Osteocyte (in vitro differentiated cells): ENCODE measurements at places on chromosomes 16 and 17.
A peak's percentile ranks its signal among the peaks of the same experiment; 100 is the strongest.

DNA sequence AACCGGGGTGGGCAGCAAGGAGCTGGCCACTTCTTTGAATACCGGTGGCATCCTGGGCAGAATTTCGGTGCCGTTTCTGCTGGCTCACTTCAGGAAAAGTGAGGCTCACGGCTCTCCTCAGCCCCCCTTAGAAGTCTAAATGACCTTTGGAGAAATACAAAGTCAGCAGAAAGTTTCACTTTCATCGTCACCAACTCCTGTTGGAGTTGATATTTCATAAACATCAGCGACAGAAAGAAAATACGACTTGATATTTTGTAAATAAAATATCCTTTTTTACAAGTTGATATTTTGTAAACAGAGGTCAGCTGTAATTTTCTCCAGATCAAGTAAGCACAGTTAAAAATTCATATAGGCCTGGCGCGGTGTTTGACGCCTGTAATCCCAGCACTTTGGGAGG lies 781 bp downstream of the ZNF75A start:
- peaks cover 13% of the 10 kb centered on the region for H3K4me1 ChIP-seq
- DNase-seq: no peak
- peak overlapping the region; percentile 82 for H3K27ac ChIP-seq
- peak overlapping the region; percentile 75 for H3K4me3 ChIP-seq
- peaks cover 62% of the 10 kb centered on the region for H3K36me3 ChIP-seq
- H3K27me3 ChIP-seq: no peaks in the 10 kb centered on the region

- no peak for DNase-seq
- no peaks in the 10 kb centered on the region for H3K4me1 ChIP-seq
- no peaks in the 10 kb centered on the region for H3K36me3 ChIP-seq
- H3K4me3 ChIP-seq: no peak overlapping the region
- H3K27me3 ChIP-seq: no peaks in the 10 kb centered on the region
Measured at GRCh38 chr16:78762222-78762621, 662.8 kb downstream of the WWOX start.

- no peak overlapping the region for H3K27ac ChIP-seq
- H3K4me3 ChIP-seq: no peak overlapping the region
- no peak for DNase-seq
- H3K4me1 ChIP-seq: no peaks in the 10 kb centered on the region
Measured at GRCh38 chr16:80144191-80144590, 396.6 kb upstream of the DYNLRB2 start.

GRCh38 chr17:53490447-53490968 lies 332.2 kb upstream of the KIF2B start:
- peaks cover 10% of the 10 kb centered on the region for H3K4me1 ChIP-seq
- H3K36me3 ChIP-seq: no peaks in the 10 kb centered on the region
- H3K27me3 ChIP-seq: no peaks in the 10 kb centered on the region
- H3K4me3 ChIP-seq: no peak overlapping the region

- H3K4me1 ChIP-seq: peaks cover 46% of the 10 kb centered on the region
- DNase-seq: no peak
- H3K4me3 ChIP-seq: no peak overlapping the region
- peaks cover 17% of the 10 kb centered on the region for H3K36me3 ChIP-seq
Measured at GRCh38 chr16:53068423-53068833, 13.6 kb downstream of the CHD9 start.

GRCh38 chr17:33968350-33969044 lies 286.6 kb upstream of the CCL2 start:
- no peaks in the 10 kb centered on the region for H3K27me3 ChIP-seq
- no peaks in the 10 kb centered on the region for H3K4me1 ChIP-seq
- H3K27ac ChIP-seq: no peak overlapping the region
- H3K4me3 ChIP-seq: no peak overlapping the region

DNA sequence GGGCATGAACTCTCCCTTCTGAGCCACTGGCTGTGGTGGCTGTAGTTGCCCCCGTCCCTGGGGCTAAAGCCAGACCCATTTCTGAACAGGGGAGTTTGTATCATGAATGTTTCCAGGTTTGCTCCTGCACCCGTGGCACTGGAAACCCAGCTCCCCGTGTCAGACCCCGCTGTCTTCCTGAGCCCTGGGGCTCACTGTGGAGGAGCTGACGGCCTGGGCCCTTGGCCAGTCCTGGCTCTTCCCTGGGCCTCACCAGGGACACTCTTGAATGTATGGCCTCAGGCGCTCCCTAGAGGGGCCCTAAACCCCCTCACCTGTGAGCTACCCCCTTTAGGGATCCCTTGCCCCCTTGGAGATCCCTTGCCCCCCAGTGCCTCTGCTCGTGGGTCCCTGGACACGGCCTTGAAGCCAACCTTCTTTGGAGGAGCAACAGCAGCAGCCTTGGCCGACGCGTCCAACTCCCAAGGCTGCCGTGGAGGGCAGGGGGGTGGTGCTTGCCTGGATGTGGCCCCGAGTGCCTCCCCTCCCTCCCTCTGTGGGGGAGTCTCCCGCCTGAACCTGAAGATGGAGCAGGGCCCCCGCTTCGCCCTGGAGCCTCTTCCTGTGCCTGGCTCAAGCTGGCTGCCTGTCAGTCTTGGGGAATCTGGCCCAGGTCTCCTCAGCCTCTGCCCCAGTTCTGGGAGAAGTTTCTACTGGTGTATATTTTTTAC lies 15.9 kb downstream of the CASKIN2 start:
- H3K27me3 ChIP-seq: no peaks in the 10 kb centered on the region
- H3K27ac ChIP-seq: no peak overlapping the region
- H3K4me1 ChIP-seq: no peaks in the 10 kb centered on the region
- H3K4me3 ChIP-seq: no peak overlapping the region
- no peak for DNase-seq
- H3K36me3 ChIP-seq: peaks cover 10% of the 10 kb centered on the region

- H3K4me3 ChIP-seq: no peak overlapping the region
- DNase-seq: no peak
- H3K36me3 ChIP-seq: no peaks in the 10 kb centered on the region
- no peak overlapping the region for H3K27ac ChIP-seq
Measured at GRCh38 chr17:35898283-35899070, 18.3 kb upstream of the CCL5 start.

DNA sequence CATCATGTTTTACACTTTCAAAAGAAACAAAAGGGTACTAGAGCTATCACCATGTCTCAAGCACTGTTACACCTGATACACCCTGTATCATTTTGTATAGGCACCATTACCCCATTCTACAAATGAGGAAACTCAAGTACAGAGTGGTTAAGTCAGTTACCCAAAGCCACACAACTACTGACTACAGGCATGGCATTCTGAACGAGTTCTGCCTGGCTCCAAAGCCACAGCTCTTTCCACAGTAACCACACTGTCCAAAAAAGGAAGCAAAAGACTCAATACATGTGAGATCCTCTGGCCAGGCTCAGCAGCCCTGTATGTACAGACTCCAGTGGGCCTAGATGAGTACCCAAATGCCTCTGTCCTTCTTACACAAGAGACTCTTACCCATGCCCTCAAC lies 4.7 kb downstream of the DYNC1LI2 start:
- no peak for DNase-seq
- peaks cover 34% of the 10 kb centered on the region for H3K4me1 ChIP-seq
- no peak overlapping the region for H3K27ac ChIP-seq
- no peaks in the 10 kb centered on the region for H3K27me3 ChIP-seq

GRCh38 chr16:80459966-80460365 lies 80.8 kb upstream of the DYNLRB2 start:
- H3K27ac ChIP-seq: no peak overlapping the region
- peaks cover 8% of the 10 kb centered on the region for H3K4me1 ChIP-seq

- no peak overlapping the region for H3K4me3 ChIP-seq
- H3K27ac ChIP-seq: no peak overlapping the region
- DNase-seq: no peak
- peaks cover 38% of the 10 kb centered on the region for H3K27me3 ChIP-seq
Measured at GRCh38 chr17:27853091-27853490, 40.1 kb downstream of the LYRM9 start.

DNA sequence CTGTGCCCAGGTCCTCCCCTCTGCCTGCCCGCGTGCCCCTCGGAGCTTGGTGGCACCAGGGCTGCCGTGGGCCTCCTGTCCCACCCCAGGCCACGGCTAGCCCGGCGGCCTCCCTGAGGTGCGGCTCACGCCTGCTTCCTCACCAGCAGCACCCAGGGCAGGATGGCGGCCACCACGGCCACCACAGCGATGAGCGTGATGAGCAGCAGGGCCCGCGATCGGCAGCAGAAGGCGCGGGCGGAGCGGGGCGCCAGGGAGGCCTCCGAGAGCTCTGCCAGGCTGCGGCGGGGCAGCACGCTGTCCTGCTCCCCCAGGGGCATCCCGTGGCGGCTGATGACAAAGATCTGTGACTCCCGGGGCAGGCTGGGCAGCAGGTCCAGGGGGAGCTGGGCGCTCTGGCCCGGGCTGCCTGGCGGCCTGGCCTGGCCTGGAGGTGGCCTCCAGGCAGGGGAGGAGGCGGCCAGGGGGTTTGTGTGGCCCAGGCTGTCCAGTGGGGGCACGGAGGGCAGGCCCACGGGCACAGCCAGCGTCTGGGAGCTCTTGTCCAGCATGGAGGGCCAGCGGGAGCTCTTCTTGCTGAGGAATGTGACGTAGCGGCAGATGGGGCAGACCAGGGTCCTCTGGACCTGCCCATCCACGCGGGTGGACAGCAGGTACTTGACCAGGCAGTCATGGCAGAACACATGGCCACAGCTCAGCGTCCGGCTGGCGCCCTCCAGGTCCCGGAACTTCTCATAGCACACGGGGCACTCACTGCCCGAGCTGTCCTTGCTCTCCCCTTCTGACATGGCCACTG lies 4.8 kb downstream of the RNF222 start:
- no peak for DNase-seq
- H3K36me3 ChIP-seq: no peaks in the 10 kb centered on the region
- peaks cover 5% of the 10 kb centered on the region for H3K4me1 ChIP-seq
- no peak overlapping the region for H3K27ac ChIP-seq

- H3K27ac ChIP-seq: peak overlapping the region; percentile 93
- peak overlapping the region; percentile 86 for H3K4me3 ChIP-seq
- peaks cover 76% of the 10 kb centered on the region for H3K4me1 ChIP-seq
- DNase-seq: no peak
Measured at GRCh38 chr17:81402981-81403467, 7.8 kb downstream of the BAHCC1 start.

DNA sequence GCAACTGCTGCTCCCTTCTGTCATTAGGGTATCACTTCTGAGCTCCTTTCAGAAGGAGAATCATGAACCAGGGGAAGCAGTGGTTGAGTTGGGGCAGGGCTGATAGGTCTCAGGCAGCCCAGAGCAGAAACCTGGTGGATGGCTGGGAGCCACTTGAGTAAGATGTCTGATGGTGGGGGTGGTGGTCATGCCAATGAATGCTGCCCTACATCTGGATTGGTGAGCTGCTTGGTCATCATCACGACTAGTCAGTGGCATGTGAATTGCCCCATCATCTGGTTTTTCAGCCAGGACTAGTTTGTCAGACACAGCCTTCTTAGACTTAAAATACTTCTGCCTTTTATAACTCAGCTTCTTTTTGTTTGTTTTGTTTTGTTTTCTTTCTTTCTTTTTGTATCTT lies 2.6 kb downstream of the GID4 start:
- peak overlapping the region; percentile 90 for H3K4me3 ChIP-seq
- peaks cover 44% of the 10 kb centered on the region for H3K4me1 ChIP-seq

- peaks cover 37% of the 10 kb centered on the region for H3K27me3 ChIP-seq
- no peak for DNase-seq
- no peak overlapping the region for H3K4me3 ChIP-seq
- H3K4me1 ChIP-seq: peaks cover 3% of the 10 kb centered on the region
- H3K36me3 ChIP-seq: no peaks in the 10 kb centered on the region
Measured at GRCh38 chr16:49548325-49548970, 174.8 kb downstream of the C16orf78 start.

- no peak overlapping the region for H3K27ac ChIP-seq
- peaks cover 1% of the 10 kb centered on the region for H3K36me3 ChIP-seq
- no peak overlapping the region for H3K4me3 ChIP-seq
- H3K4me1 ChIP-seq: peaks cover 6% of the 10 kb centered on the region
- no peak for DNase-seq
Measured at GRCh38 chr17:29835435-29836351, 94.3 kb downstream of the SSH2 start.

GRCh38 chr16:28882551-28883160 lies 4.4 kb downstream of the ATP2A1 start:
- H3K27ac ChIP-seq: no peak overlapping the region
- DNase-seq: no peak
- peaks cover 11% of the 10 kb centered on the region for H3K4me1 ChIP-seq
- no peak overlapping the region for H3K4me3 ChIP-seq
- H3K36me3 ChIP-seq: no peaks in the 10 kb centered on the region

DNA sequence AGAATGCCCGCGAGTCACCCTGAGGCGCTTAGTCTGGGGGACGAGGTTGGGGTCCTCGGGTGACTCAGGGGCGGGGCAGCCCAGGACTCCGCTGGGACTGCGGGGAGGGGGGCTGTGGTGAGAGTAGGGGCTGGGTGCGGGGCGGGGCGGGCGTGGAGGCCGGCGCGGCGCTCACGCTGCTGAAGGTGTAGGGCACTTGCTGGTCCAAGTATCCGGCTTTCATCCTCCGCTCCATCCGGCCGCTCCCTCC lies 832 bp downstream of the ETV4 start:
- peak overlapping the region; percentile 81 for H3K27ac ChIP-seq
- peak overlapping the region; percentile 74 for H3K4me3 ChIP-seq
- H3K27me3 ChIP-seq: no peaks in the 10 kb centered on the region
- H3K36me3 ChIP-seq: no peaks in the 10 kb centered on the region

GRCh38 chr16:15990902-15991301 lies 41.5 kb downstream of the ABCC1 start:
- peak overlapping the region; percentile 95 for H3K27ac ChIP-seq
- peak overlapping the region; percentile 8 for H3K4me3 ChIP-seq
- H3K36me3 ChIP-seq: peaks cover 23% of the 10 kb centered on the region
- no peak for DNase-seq

GRCh38 chr16:62816971-62817519 lies 780.8 kb upstream of the CDH8 start:
- H3K27ac ChIP-seq: no peak overlapping the region
- H3K27me3 ChIP-seq: no peaks in the 10 kb centered on the region
- H3K36me3 ChIP-seq: no peaks in the 10 kb centered on the region
- H3K4me1 ChIP-seq: no peaks in the 10 kb centered on the region
- no peak overlapping the region for H3K4me3 ChIP-seq
- no peak for DNase-seq

DNA sequence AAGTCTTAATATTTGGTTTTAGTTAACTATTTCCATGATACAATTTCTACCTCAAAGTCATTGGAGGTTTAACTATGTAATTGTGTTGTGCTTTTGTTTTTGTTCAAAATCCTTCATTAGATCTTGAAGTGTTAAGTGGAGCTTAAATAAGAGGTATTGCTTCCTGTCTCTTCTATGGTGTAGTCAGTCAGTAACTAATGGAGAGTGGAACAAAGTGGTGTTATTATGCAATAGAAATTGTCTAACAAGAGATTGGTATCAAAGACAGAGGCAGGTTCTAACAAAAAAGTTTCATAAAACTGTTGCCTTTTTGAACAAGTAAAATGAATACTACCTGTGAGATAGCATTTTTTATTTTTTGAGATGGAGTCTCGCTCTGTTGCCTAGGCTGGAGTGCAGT lies 45.2 kb downstream of the GRB7 start:
- no peak overlapping the region for H3K4me3 ChIP-seq
- no peak overlapping the region for H3K27ac ChIP-seq
- H3K36me3 ChIP-seq: no peaks in the 10 kb centered on the region

DNA sequence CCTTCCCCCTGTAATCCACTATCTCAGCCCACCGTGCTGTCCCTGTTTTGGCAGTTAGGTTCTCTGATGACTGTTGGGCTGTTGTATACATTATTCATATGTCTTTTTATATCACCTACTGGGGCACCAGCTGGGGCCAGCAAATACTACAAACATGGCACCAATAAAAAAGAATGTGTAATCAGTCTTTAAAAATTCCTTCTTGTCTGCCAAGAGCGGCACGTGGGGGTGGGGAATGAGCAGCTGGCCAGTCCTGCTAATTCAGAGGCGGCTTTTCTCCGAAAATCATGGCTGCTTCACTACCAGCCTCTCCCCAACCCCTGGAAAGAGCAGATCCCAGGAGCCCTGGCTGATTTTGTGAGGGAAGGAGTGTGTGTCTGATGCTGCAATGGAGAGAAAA lies 77.7 kb upstream of the EEF2KMT start:
- H3K27ac ChIP-seq: no peak overlapping the region
- H3K27me3 ChIP-seq: no peaks in the 10 kb centered on the region
- no peaks in the 10 kb centered on the region for H3K4me1 ChIP-seq
- H3K4me3 ChIP-seq: no peak overlapping the region
- H3K36me3 ChIP-seq: no peaks in the 10 kb centered on the region
